ENCODE measurements at places on chromosomes 5 and 9. TPM values are rescaled to one million over a fixed set of nuclear protein-coding genes. Genes with fewer than 3 reads are reported as not detected.

The PHYHD1 gene
- polyA plus RNA-seq: 58.1 TPM

The FBXW2 gene
- polyA plus RNA-seq: 31.6 TPM

The PTGES gene
- 0.67 TPM for polyA plus RNA-seq

The ANKRD31 gene
- 0.12 TPM for polyA plus RNA-seq

The PROB1 gene
- 0.32 TPM for polyA plus RNA-seq

The TMEFF1 gene
- polyA plus RNA-seq: 0.03 TPM

The PCDHB4 gene
- 1.9 TPM for polyA plus RNA-seq

The AMBP gene
- polyA plus RNA-seq: not detected

The FOXI1 gene
- 0.24 TPM for polyA plus RNA-seq

The NFIB gene
- polyA plus RNA-seq: 16.8 TPM

The GAS1 gene
- 8.3 TPM for polyA plus RNA-seq

The HMGCS1 gene
- 15.5 TPM for polyA plus RNA-seq

The IL31RA gene
- polyA plus RNA-seq: 0.02 TPM

The FOXD1 gene
- 0.31 TPM for polyA plus RNA-seq

The MXD3 gene
- polyA plus RNA-seq: 10.1 TPM

The SGCD gene
- polyA plus RNA-seq: 2.7 TPM

The TBCA gene
- polyA plus RNA-seq: 270 TPM

The ARHGEF39 gene
- 0.66 TPM for polyA plus RNA-seq

The BTNL9 gene
- 467 TPM for polyA plus RNA-seq

The BAAT gene
- 0.03 TPM for polyA plus RNA-seq

The OXCT1 gene
- polyA plus RNA-seq: 6.0 TPM

The MEIKIN gene
- polyA plus RNA-seq: not detected

The NEURL1B gene
- polyA plus RNA-seq: 17.5 TPM

The ALDH7A1 gene
- 49.0 TPM for polyA plus RNA-seq

The ABO gene
- polyA plus RNA-seq: 1.5 TPM

The DNM1 gene
- 4.5 TPM for polyA plus RNA-seq

The SPAG8 gene
- 0.78 TPM for polyA plus RNA-seq

The MRPL41 gene
- polyA plus RNA-seq: 37.2 TPM

The AGXT2 gene
- polyA plus RNA-seq: not detected

The UBAP2 gene
- 9.6 TPM for polyA plus RNA-seq

The GABRA1 gene
- polyA plus RNA-seq: 0.09 TPM

The ANKRD18B gene
- polyA plus RNA-seq: not detected

The DEPDC1B gene
- polyA plus RNA-seq: 0.15 TPM

The PCDHGA2 gene
- 0.56 TPM for polyA plus RNA-seq

The LRRC14B gene
- not detected for polyA plus RNA-seq

The MAMDC4 gene
- 7.2 TPM for polyA plus RNA-seq

The ZNF658 gene
- polyA plus RNA-seq: 0.94 TPM

The N4BP3 gene
- polyA plus RNA-seq: 0.58 TPM

The INSL4 gene
- polyA plus RNA-seq: not detected

The CARTPT gene
- polyA plus RNA-seq: 0.85 TPM

The C5orf58 gene
- polyA plus RNA-seq: not detected

The OBP2B gene
- not detected for polyA plus RNA-seq

The PTGS1 gene
- polyA plus RNA-seq: 4.7 TPM

The CDX1 gene
- 0.34 TPM for polyA plus RNA-seq

The NTRK2 gene
- polyA plus RNA-seq: 11.1 TPM

The MOB3B gene
- 3.5 TPM for polyA plus RNA-seq

The MVB12B gene
- 1.9 TPM for polyA plus RNA-seq

The CENPK gene
- polyA plus RNA-seq: 0.56 TPM

The GFPT2 gene
- 149 TPM for polyA plus RNA-seq

Measured in adipose tissue (tissue), 3 donors.